ENCODE measurements at places on chromosomes 2 and 18.

- DNase-seq = no peak
These were observed 66.2 kb downstream of the BMP10 start for GRCh38 chr2:68805025-68805424.

DNA sequence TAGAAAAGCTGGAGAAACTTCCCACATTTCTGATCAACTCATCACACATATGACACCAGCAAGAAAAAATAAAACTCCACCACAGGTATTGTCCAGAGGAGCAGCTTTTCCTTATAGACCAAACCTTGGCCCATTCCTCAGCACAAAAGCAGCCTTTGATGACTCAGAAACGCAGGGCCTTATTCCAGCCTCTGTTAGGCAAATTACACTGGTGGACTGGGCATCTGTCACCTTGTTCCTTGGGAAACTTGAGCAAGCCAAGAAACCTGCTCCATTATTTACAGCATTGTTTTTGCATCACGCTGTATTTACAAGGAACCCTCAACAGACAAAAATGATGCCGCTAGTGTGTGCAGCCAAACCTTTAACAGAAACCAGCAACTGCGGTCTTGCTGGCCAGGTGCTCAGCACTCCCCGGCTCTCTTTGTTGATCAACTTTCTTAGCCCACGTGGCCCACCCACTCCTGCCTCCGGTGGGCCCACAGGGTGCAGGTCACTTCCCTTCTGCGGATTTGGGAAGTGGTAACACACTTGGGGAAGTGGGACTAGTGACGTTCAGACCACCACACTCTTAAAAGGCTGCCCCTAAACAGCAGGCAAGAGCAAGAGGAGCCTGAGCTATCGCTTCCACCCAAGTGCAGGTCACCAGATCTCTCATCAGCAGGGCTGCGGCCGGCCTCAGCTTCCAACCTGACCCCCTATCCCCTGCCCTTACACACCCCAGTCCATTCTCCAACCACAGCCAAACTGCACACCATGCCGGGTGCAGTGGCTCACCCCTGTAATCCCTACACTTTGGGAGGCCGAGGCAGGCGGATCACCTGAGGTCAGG, 1.5 kb downstream of the AP1S3 start:
- peak; percentile 89 for DNase-seq

DNA sequence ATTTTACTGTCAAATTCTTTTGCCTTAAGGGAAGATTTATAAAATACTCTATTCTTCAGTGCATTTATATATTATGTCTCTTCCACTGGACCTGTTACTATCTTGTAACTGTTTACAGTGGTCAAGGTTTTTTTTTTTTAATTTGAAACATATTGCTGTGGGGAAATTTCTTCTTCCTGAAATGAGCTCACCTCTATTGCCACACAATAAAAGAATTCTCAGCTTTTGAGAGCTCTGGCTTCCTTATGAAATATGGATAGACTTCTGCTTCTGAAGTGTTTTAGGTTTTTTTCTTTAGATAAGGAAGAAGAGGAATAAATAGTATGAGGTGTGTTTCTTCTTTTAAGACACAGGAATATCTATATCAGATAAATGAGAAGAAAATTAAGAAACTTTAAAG, 7.7 kb downstream of the VRK2 start:
- DNase-seq = no peak

GRCh38 chr18:28050545-28050944, 126.4 kb downstream of the CDH2 start:
- DNase-seq = no peak

- DNase-seq = no peak
These were observed 12.8 kb downstream of the RNF103 start for GRCh38 chr2:86610871-86611270.

DNA sequence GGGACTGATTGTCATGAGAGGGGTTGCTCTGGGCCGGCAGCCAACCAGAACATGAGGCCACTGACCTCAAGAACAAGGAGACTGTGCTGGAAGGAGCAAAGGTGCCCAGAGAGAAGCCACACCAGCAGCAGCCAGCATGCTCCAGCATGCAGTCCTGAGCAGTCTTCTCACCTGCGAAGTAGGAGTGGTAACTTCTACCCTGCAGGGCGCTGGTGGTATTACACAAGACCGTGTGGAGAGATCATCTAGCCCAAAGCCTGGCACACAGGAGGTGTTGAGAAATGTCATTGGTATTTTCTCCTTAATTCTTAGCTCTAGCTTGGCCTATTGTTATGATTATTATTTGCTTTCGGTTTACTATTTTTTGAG, 132.7 kb downstream of the TSN start:
- peak; percentile 31 for DNase-seq

- no peak for DNase-seq
These were observed 47.7 kb downstream of the ZNF516 start for GRCh38 chr18:76447258-76447890.

- no peak for DNase-seq
These were observed 22.0 kb upstream of the FHOD3 start for GRCh38 chr18:36275561-36275960.

DNA sequence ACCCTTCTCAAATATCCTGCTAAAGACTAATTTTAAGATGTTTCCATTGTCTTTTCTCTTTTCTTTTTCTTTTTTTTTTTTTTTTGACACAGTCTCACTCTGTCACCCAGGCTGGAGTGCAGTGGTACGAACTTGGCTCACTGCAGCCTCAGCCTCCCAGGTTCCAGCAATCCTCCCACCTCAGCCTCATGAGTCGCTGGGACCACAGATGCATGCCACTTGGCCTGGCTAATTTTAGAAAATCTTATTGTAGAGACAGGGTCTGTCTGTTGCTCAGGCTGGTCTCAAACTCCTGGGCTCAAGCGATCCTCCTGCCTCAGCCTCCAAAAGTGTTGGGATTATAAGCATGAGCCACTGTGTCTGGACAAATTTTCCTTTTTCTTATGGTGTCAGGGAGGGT, 167.5 kb downstream of the MCFD2 start:
- no peak for DNase-seq
